ENCODE measurements at places on chromosomes 1 and 21. TPM values are rescaled to one million over a fixed set of nuclear protein-coding genes. Genes with fewer than 3 reads are reported as not detected.

Gene ATP8B2
- 23.0 TPM for total RNA-seq

Gene JUN
- total RNA-seq, result 103 TPM

Gene HOOK1
- total RNA-seq, result 1.0 TPM

Gene L1TD1
- total RNA-seq, result not detected

Gene MEAF6
- total RNA-seq, result 36.5 TPM

Gene PRAMEF25
- not detected for total RNA-seq

Gene PTGFRN
- 105 TPM for total RNA-seq

Gene FMO2
- 0.52 TPM for total RNA-seq

Gene NFASC
- total RNA-seq, result 1.6 TPM

Gene SLC2A5
- 8.9 TPM for total RNA-seq

Gene AGBL4
- total RNA-seq, result under 0.01 TPM

Gene RNU1-1
- under 0.01 TPM for total RNA-seq

Data from skeletal muscle tissue (tissue), 5 donors.